CD4-positive, alpha-beta T cell treated with Interleukin-4 for 4 hours (primary cell): ENCODE measurements at places on chromosomes 1 and 21.
A peak's percentile ranks its signal among the peaks of the same experiment; 100 is the strongest.

DNA sequence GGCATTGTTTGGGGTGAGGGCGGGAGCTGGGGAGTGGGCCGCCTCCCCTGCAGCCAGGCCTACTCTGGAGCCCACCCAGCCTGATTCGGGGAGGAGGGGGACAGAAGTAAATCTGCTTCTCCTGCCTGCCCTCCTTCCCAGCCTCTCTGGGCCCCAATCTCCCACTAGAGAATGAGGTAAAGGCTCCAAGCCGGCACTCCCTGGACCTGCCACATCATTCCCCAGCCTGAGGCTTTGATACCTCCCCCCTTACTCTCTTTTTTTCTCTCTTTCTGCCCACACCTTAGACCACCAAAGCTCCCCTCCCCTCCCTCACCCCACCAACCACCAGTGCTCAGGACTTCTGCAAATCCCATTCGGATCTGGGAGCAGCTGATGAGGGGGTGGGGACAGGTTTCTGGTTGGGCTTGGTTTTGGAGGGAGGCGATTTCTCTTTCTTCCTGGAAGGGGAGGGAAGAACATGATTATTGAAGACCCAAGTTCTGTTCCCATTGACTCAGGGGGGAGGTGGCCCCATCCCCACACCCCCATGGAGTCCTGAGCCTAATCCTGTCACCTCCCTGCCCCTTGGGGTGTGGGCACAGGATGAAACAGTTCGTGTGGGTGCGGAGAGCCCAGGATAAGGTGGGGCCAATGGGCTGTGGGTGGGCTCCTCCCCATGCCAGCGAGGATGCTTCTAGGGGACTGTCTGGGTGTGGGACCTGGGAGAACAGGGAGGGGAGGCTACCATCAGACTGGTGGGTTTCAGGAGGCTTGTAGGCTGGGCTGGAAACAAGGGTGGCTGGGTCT lies 1.3 kb downstream of the MAP7D1 start:
- DNase-seq = no peak

GRCh38 chr1:27539901-27540861 lies 50.2 kb upstream of the WASF2 start:
- DNase-seq = no peak

GRCh38 chr1:18020021-18020817 lies 87.4 kb upstream of the IGSF21 start:
- no peak for DNase-seq

DNA sequence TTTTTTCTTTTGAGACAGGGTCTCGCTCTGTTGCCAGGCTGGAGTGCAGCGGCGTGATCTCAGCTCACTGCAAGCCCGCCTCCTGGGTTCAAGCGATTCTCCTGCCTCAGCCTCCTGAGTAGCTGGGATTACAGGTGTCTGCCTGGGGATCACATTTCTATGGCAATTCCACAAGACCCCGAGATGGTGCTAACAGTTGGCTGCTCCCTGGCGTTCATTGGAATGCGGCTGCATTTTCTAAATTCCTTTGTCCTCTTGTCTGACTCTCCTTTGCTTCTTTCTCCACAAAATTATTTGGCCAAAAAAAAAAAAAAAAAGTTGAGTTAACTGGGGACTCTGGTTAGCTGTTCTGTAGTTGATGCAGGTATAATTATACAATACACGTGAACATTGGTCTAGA lies 176.4 kb downstream of the ETS2 start:
- DNase-seq = no peak

GRCh38 chr1:85397490-85398032 lies 67.4 kb downstream of the DDAH1 start:
- no peak for DNase-seq

- DNase-seq = no peak
Measured at GRCh38 chr1:95229037-95229436, 5.0 kb upstream of the RWDD3 start.

GRCh38 chr1:3578906-3579305 lies 32.4 kb downstream of the MEGF6 start:
- no peak for DNase-seq

DNA sequence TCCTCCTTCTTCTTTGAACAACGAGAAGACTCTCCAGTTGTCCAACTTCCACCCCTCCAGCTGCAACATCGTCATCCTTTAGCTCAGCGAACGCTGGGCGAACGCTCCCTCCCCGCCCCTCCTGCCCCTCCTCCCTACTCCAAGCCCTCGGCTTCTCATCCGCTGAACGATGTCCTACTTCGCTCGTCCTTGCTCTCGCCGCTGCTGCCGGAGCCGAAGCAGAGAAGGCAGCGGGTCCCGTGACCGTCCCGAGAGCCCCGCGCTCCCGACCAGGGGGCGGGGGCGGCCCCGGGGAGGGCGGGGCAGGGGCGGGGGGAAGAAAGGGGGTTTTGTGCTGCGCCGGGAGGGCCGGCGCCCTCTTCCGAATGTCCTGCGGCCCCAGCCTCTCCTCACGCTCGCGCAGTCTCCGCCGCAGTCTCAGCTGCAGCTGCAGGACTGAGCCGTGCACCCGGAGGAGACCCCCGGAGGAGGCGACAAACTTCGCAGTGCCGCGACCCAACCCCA lies at the start of gene BCAN:
Gene BCAN (plus strand): TSS at position 357 of the 504 bp plus-strand sequence. CDS start 3,938 bp downstream, outside the sequence.
- no peak for DNase-seq

DNA sequence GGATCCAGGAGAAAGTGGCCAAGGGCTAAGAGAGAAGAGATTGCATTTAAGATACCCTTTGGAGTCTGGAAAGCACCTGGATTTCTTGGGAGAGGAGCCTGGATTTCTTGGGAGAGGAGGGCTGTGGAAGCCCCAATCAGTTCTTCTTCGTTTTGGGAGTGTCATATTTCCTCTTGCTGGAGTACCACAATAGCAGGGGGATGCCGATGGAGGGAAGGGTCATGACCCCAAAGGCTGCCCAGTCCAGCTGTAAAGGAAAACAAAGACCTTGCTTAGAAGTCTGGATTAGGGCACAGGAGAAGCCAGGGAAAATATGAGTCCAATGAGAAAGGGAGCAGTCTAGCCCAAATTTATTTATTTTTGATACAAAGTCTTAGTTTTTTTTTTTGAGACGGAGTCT lies 11.3 kb downstream of the SSR2 start:
- DNase-seq = no peak

GRCh38 chr21:41758550-41758949 lies 8.3 kb downstream of the RIPK4 start:
- DNase-seq = no peak

- DNase-seq = no peak
Measured at GRCh38 chr1:206445116-206445515, 25.2 kb upstream of the IKBKE start.

DNA sequence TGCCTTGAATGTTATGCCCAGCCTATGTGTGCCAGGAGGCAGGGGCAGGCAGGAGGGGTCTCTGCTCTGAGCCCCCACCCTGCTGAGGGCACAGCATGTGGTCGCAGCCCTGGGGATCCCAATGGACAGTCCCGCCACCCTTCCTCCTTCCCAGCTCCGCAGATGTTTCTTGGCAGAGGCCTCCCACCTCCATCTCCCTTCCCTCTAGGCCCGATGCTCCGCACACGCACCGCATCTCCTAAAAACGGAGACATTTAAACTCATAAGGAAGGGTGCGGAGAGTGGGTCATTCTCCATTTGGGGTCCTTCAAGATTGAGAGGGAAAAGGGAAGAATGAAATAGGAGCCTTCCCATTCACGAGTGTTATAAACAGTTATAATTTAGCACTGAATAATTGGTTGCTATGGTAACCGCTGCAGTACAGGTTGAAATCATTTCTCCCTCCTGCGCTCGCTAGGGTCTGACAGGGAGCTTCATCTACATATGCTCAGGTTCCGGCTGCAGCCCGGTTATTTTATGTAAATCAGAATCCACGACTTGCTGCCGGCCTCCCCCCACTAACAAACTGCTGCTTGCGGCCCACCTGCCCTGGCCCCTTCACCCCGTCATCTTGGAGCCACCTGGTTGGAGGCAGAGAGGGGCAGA lies 16.0 kb downstream of the CHD5 start:
- no peak for DNase-seq

GRCh38 chr21:29025328-29025713 lies 853 bp downstream of the USP16 start:
- peak; percentile 28 for DNase-seq

DNA sequence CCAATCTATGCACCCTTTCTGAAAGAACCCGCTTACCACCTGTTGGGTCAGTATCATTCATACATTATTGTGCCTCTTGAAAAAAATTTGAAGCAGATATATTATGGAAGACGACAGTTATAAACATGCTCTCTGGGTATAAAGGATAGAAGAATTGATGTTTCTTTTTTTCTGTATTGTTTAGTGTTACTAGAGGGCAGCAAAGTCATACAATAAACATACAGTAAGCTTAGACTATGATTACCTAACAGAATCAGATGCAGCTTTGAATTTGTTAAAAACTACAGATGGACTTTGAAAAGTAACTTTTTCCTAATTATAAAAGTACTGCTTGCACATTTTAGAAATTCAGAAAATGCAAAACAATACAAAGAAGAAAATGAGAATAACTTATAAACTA lies 11.1 kb upstream of the PAXBP1 start:
- DNase-seq = no peak
